Activated T-cell treated with anti-CD3 and anti-CD28 coated beads for 1 hour (primary cell): ENCODE measurements at places on chromosomes 11 and 22.

DNA sequence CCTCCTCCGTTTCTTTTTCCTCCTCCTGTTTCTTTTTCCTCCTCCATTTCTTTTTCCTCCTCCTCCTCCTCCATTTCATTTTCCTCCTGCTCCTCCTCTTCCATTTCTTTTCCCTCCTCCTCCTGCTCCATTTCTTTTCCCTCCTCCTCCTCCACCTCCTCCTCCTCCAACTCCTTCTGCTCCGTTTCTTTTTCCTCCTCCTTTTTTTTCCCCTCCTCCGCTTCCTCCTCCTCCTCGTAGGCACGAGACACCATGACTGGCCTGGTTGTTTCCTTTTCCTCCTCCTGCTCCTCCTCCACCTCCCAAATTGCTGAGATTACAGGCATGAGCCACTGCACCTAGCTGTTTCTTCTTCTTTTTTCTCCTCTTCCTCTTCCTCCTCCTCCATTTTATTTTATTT lies 25.6 kb upstream of the DRICH1 start:
- DNase-seq, result no peak

DNA sequence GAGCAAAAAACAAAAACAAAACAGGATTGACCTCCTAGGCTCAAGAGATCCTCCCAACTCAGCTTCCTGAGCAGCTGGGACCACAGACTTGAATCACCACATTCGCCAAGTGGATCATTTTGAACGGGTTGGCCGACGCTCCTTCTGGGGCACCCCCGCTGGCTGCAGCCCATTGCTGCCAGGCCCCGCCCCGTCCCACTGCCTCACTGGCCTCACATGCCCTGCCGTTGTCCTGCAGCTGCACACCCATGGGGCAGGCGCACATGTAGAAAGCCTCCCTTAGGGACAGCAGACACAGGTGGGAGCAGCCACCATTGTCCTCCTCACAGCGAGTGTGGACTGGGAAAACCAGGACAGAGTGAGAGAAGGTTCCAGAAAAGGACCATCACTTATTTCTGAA lies 154.5 kb downstream of the CRYBB2 start:
- DNase-seq, result no peak

- no peak for DNase-seq
Measured at GRCh38 chr22:30823015-30823370, 128.3 kb downstream of the OSBP2 start.

DNA sequence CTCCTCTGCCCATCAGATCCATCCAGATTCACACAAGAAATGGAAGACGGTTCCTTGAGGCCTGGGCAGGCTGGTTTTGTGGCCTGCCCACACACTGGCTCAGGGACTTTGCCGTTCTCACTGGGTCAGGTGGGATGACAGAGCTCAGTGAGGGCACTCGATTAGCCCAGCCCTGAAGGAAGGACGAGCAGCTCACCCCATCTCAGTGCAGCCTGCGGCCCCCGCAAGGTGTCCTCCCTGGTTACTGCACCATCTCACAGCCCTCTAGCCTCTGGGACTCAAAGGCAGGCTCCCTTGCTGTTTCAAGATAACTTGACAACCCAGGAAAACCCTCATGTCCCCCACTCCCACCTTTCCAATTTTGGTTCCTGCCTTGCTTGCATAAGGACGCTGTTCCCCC lies 4.2 kb downstream of the SLC16A8 start:
- no peak for DNase-seq

DNA sequence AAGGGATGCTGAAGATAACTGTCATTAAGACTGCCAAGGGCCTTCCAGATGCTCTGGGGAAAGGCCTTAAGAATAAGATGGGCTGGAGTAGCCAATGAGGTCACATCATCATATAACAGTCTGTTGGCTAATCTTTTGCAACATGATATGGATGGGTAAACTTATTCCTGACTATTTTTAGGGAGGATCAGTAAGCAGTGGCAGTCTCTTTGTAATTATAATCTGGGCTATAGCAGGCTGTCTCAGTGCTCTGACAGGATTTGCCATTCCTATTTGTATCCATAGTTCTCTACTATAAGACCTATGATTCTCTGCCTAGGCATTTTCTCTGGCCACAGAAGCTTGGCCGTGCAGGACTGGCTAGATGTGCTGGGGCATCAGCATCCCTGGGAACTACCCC lies 16.1 kb upstream of the CALCB start:
- DNase-seq, result no peak

- no peak for DNase-seq
Measured at GRCh38 chr11:117625237-117625636, 171.8 kb downstream of the DSCAML1 start.

DNA sequence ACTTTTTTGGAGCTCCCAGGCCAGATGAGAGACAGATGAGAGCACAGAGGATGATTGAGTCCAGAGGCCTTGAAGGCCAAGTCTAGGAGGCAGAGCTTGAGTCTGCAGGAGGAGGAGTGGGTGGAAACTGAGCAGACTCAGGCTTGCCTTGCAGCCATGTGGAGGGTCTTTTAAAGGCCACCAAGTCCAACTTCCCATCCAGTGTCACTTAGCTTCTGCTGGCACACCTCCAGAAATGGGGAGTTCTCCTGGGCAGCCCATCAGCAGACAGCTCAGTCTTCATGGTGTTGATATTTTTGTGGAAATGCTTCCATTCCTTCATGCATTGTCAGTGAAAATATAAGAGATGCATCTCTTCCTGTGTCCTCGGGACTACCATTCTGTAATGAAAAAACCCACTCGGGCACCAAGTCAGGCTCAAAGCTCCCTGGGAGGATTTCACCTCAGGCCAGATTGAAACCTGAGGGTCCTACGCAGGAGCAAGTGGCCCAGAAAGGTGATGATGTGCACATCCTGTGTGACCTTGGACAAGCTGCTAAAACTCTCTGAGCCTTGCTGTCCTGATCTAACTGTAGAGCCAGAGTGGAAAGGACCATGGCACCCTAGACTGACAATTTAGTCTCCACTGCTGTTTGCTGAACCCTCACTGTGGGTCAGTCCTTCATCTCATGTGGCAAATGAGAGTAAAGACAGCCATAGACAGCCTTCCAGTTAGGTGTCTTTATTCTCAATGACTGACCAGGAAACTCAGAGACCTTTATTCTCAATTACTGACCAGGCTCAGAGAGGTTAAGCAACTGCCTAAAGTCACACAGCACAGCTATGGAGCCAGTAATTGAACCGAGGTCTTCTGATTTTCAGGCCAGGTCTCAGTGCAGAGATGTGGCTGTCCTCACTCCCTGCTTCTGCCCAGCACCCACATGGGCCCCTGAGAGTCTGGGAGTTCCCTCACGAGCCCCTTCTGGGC lies 2.9 kb upstream of the LRRC32 start:
- no peak for DNase-seq

DNA sequence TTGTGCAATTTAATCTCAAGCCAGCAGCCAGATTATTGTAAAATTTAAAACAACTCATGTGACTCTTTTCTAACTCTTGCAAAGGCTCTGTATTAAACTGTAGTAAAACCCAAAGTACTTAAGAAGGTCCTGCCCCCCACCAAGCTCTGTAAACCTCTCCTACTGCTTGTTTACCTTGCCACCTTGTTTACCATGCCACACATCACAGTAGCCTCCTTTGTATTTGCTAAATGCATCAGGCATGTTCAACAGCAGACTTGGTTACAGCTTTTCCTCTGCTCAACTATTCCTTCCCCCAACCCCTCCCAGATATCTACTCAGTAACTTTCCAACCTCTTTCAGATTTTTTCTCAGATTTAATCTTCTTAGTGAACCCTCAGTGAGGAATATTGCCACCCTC lies 861.6 kb downstream of the METTL15 start:
- no peak for DNase-seq
